ENCODE measurements at places on chromosomes 7 and 10.

- no peak for DNase-seq
Observed at GRCh38 chr10:94156453-94156852, 162.7 kb downstream of the PLCE1 start.

DNA sequence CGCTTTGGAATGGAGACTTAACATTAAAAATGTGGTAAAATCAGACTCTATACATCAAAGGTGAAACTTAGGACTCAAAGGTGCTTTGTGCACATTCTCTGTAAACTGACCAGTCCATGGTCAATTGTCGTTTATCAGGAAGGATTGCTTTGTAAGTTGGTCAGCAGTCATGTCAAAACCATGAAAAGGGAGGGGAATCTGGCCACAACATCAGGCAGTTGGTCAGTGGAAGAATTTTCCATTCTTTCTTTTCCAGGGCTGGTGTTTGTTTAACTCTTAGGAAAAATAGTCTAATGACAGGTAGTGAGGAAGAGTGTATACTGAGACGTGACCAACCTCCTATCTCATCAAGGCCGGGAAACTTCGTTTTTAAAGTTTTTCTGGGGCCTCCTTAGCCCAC, 226.5 kb downstream of the ADK start:
- DNase-seq, result no peak

- DNase-seq, result peak; percentile 35
Observed at GRCh38 chr10:84076540-84077195, 62.6 kb upstream of the GHITM start.

DNA sequence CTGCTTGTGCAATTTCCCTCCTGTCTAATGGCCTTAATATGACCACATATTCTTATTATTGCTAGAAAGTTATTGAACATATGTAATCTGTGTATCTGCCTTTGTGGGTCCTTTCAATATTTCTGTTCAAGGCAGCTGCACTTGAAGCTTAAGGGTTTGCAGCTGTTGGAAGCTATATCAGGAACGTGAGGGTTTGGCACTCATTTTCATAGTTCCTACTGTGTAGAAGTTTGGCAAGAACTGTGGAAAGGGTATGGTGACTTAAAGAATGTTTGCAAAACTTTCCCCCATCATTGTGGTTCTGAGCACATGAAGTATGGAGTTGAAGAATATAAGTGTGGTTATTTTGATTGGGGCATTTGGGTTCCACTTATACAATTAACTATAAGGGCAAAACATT, 144.7 kb upstream of the SEMA3A start:
- DNase-seq, result no peak

DNA sequence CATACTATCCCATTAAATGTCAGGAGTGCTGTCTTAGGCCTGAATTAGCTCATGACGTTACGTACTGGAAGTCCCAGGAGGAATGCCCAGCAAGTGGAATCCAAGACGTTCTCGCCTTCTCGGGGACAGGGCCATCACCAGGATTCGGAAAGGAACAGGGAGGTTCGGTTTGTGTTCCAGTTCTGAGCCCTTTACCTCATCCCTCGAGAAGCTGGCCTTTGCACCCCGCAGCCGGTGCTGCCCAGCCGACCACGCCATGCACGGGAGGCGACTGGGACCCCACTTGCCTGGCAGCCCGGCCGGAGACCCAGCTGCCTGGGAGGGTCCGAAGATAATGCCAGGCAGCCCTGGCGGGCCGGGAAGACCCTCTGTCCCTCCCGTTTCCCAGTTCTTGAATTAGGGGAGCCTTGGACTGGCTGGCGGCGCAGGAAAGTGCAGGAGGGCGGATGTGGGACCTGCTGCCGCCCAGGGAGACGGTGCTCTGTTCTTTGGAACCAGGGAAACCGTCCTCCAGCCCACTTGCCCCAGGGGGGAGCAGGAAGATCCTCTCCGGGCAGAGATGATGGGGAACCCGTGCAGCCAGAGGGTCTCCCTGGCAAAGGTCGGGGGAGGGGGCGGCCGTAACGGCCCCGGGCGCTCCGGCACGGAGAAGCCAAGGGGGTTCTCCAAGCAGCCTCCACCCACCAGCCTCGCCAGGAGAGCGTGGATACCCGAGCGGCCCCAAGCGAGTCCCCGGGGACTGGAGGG, 671 bp upstream of the CHST3 start:
- peak; percentile 29 for DNase-seq

DNA sequence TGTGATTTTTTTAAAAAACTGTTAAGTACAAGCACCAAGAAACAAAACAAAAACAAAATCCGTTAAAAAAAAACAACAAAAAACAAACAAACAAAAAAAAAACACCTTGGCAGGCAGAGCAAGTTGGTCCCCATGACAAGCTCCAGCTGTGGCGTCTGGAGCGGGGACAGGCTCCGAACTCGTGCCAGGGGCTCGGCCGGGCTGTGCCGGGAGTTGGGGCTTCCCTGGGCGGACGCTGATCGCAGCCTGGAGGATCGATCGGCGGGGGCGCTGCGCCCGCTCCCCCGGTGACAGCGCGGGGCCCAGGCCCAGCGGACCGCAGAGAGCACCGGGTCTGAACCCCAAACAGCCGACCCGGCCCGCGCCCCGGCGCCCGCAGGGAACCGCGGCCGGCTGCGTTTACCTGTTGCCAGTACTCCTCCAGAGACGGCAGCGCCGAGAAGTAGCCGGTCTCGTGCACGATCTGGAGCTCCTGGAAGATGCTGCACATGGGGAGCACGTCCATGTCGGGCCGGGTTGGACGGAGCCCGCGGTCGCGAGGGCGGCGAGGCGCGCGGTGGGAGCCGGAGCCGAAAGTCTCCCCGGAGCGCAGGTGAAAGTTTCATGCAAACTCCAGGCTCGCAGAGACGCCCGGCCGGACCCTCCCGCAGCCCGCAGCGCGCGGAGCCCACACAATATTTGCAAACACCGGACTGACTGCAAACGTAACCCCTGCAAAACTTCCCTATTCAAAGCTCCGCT, at the start of gene KLF6:
Gene KLF6 (minus strand): TSS at position 700 of the 741 bp plus-strand sequence. CDS start 195 bp downstream, at position 505.
- no peak for DNase-seq

- no peak for DNase-seq
Observed at GRCh38 chr10:16952610-16953009, 135.4 kb upstream of the RSU1 start.

DNA sequence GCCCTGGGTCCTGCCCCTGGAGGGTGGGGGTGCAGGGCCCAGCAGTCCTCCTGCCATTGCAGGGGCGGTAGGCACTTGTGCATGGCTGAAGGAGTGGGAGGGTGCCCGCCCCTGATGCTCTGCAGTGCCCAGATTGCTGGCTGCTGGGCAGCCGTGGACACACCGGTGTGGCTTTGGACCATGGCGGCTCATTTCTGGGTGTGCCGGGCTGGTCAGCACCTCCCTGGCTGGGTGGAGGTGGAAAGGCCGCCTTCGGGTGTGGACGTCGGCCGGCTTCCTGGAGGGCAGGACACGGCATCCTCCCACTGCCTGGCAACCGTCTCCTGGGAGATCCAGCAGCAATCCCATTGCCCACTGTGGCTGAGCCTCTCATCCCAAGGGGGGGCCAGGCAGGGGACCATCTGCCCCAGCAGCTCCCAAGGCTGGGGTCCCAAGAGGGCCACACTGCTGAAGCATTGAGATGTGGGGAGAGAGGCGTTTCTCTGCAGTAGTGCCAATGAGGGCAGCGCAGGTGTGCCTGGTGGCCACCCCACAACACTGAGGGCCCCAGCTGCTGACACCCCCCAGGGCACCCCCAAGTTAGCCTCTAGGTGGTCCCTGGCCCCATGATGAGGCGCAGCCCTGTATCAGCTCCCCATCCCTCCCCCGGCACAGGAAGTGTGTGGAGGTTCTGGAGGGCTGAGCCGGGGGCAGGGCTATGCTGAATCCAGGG, 12.9 kb downstream of the TTYH3 start:
- no peak for DNase-seq

GRCh38 chr7:122975341-122975740, 20.2 kb downstream of the TAS2R16 start:
- no peak for DNase-seq

- DNase-seq, result peak; percentile 37
Observed at GRCh38 chr7:154698726-154699291, 304.1 kb downstream of the PAXIP1 start.

GRCh38 chr7:128151635-128152034, 89.4 kb upstream of the LEP start:
- no peak for DNase-seq

DNA sequence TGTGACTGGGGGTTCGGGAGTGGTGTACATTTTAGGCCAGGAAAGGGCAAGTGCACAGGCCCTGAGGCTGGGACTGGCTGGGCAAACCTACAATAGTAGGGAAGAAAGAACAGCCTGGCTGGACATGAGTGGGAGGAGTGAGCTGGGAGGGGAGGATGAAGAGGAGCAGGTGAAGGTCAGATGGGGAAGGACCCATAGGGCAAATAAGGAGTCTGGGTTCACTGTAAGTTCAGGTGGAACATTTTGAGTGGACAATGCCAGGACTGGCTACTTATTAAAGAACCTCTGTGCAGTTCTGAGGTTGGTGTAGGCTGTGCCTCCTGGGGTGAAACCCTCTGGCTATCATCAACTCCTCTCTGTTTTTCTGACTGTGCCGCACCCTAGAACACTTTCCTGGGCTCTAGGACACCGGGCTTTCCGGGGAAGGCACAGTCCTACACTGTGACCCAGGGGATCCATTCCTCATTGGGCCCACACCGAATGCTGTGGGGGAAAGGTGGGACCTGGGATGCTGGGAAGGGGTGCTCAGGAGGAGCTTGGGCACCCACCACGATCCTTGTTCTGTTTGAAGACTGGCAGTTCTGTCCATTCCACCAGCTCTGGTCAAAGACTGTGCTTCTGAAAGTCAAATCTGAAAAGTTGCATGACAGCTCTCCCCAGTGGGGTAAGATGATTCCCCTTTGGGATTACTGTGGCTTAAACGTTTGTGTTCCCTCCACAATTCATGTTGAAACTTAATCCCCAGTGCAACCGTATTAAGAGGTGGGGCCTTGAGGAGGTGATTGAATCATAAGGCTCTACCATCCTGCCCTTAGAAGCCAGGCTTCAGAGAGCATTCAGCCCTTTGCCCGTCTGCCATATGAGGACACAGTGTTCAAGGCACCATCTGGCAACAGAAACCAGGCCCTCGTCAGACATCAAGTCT, 4.0 kb upstream of the MMP21 start:
- no peak for DNase-seq
